ENCODE measurements at places on chromosomes 7 and 10.
A peak's percentile ranks its signal among the peaks of the same experiment; 100 is the strongest.

DNA sequence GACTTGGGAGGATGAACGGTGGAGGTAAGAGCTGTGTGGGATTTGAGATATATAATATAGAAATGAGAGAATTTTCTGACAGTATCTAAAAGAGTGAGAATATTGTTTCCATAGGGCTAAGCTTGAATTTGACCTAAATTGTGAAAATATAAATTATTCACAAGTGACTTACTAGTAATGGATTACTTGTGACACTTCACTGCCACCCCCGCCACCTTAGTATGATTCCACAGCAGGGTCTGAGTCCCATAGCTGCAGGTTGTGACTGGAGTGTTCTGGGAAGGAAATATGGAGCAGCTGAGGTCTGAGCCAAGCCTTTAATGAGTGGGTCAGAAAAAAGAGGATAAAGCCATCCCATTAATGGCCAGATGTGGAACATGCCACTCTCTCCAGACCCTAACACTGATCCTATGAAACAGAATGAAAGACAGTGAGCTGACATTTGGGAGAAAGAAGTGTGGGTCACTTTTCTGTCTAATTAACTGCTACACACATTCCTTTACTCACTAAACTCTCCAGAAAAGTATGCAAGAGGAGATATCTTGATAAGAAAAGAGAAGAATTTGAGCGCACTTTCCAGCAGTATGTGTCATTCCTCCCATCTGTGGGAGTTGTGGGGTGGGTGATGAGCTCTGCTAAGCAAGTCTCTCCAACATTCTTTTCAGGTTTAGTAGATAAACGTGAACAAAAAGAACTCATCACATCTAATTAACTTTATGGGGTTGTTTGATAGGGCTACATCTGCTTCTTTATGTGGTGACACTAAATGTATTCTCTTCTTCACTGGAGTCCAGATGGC, 1193.4 kb downstream of the SORCS3 start:
- DNase-seq, result no peak

GRCh38 chr10:24571870-24572450, 151.7 kb downstream of the ARHGAP21 start:
- no peak for DNase-seq

GRCh38 chr10:51048792-51049191, 25.5 kb upstream of the PRKG1 start:
- DNase-seq, result no peak

- no peak for DNase-seq
These were observed 43.0 kb downstream of the CXCL12 start for GRCh38 chr10:44341886-44342285.

GRCh38 chr7:147305827-147306226, 1189.2 kb downstream of the CNTNAP2 start:
- no peak for DNase-seq

- DNase-seq, result no peak
These were observed 133.6 kb downstream of the BMPER start for GRCh38 chr7:34038816-34039470.

DNA sequence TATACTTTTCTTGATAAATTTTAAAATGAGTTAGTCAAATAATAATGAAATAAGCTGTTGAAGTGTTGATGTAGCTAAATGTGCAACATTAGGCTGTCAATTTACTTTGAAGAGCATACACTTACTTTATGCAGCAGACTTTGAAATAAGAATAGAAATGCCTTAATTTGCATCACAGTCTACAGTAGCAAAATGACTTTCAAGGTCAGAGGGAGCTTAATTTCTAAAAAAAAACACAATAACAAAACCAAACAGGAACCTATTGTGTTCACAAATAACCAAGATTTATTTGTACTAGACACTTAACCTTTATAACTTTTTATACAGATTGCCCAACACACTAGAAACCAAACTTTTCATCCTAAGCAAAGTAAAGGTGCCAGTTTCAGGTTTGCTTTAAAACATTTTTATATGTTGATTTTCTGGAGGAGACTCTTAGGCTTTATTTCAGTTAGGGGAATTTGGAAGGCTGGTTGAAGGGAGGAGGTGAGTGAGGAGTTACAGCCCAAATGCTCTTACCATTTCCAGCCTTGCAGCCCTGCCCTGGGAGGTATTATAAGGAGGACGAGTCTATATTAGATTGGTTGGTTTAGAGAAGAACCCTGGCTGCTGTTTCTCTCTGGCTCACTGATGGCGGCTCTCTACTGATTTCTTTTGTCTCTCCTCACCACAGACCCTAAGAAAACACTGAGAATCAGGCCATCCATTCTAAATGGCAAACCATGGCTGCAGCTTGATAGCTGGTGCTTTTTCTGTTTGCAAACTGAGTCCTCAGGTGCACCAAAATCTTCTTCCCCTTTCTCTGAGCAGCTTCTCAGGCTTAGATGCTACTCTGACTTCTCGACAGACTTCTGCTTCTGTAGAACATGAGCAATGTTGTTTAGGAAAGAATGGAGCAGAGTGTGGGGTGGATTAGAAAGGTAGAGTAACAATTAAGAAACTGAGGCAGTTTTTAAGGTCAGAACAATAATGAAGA, 55.2 kb upstream of the RPA3 start:
- no peak for DNase-seq

DNA sequence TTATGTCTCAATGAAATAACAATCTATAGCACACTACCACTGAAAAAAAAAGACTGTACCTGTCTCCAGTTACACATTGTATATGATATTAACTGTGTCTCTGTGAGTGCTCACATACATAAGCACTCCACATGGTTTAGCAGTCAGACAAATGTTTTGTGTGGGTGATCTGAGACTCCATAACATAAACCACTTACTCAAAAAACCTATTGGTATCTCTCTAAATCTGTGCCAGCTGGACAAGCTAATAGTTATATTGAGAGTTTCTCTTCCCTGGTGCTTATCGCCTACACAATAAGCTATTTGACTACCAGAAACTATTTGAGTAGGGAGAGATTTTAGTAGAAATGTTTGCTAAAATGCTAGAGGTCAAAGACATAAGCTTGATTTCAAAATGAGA, 190.1 kb upstream of the AGR3 start:
- no peak for DNase-seq

GRCh38 chr7:921581-922333, 32.7 kb downstream of the ADAP1 start:
- peak; percentile 35 for DNase-seq

- no peak for DNase-seq
These were observed 21.8 kb upstream of the CDK14 start for GRCh38 chr7:90574146-90574819.

- DNase-seq, result no peak
These were observed 296.4 kb downstream of the ADARB2 start for GRCh38 chr10:1440897-1441296.

- no peak for DNase-seq
These were observed 11.5 kb upstream of the SUPV3L1 start for GRCh38 chr10:69168493-69168892.

DNA sequence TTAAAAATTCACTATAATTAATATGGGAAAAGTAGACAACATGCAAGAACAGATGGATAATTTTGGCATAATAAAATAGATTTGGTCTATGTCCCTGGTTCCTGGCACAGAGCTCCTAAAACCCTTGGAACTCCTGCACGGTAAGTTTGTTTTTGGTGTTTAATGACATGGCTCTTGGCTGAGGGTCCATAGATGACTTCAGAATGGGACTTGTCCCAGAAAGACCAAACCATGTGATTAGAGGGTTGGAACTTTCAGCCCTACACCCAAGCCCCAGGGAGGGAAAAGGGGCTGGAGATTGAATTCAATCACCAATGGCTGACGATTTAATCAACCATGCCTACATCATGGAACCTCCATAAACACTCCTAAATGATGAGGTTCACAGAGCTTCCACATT, 12.6 kb upstream of the GSDME start:
- no peak for DNase-seq

DNA sequence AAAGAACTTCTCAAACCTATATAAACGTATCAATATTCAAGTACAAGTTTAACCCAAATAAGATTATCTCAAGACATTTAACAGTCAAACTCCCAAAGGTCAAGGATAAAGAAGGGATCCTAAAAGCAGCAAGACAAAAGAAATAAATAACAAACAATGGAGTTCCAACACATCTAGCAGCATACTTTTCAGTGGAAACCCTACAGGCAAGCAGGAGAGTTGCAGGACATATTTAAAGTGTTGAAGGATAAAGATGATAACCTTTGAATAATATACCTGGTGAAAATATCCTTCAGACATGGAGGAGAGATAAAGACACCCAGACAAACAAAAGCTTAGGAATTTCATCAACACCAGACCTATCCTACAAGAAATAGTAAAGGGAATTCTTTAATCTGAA, 82.8 kb downstream of the TES start:
- DNase-seq, result no peak

GRCh38 chr7:87083865-87084519, 24.5 kb upstream of the ELAPOR2 start:
- no peak for DNase-seq

DNA sequence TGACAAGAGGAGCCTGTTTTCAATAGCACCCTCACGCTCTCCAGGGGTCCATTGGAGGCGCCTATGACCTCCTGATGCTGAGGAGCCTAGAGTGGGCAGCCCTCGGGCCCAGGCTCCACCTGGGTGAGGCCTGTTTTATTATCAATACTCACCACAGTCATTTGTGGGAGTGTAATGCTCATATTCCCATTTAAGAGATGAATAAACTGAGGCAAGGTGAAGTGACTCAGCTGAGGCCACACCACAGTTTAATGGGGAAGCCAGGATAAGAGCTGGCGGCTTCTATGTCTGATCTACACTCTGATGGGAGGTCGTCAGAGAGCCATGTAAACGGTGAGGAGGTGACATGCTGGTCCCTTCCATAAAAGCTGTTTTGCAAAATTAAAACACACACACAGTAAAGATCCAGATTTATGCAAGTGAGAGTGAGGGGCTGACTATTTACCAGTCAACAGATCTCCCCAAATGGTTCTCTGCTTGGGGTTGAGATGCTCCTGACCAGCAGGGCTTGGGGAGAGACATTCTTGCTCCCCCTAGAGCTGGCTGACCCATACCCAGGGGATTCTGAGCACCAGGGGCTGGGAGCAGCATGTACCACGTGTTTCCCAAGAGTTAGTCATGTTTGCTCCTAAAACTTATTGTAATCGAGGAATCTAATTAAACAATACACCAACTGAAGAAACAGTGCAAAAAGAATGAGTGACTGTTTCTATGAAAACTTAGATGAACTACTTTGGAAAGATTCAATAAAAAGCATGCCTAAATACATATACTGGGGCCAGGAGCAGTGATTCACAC, 81.0 kb upstream of the INSIG1 start:
- DNase-seq, result no peak

- DNase-seq, result no peak
These were observed 436.0 kb upstream of the ADARB2 start for GRCh38 chr10:2173327-2173726.

GRCh38 chr10:111410740-111411139, 333.9 kb downstream of the ADRA2A start:
- DNase-seq, result no peak

DNA sequence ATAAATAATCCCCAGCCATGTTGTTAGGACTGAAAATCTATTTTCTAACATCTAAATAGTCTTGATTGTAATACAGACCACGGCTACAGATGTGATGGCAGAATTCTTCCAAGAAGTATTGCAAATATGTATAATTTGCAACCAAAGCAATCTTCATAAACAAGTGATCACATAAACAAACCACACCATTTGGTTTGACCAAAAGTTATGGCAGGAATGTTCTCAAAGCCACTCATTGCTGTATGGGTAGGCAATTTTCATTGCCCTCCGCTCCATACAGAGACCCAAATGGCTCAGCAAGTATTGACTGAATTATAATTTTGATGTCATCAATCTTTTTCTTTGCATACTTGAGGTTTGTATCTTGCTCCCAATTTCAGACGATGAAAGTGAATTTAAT, 19.0 kb upstream of the RHOBTB1 start:
- no peak for DNase-seq

GRCh38 chr10:8305876-8306652, 251.6 kb downstream of the GATA3 start:
- DNase-seq, result no peak

DNA sequence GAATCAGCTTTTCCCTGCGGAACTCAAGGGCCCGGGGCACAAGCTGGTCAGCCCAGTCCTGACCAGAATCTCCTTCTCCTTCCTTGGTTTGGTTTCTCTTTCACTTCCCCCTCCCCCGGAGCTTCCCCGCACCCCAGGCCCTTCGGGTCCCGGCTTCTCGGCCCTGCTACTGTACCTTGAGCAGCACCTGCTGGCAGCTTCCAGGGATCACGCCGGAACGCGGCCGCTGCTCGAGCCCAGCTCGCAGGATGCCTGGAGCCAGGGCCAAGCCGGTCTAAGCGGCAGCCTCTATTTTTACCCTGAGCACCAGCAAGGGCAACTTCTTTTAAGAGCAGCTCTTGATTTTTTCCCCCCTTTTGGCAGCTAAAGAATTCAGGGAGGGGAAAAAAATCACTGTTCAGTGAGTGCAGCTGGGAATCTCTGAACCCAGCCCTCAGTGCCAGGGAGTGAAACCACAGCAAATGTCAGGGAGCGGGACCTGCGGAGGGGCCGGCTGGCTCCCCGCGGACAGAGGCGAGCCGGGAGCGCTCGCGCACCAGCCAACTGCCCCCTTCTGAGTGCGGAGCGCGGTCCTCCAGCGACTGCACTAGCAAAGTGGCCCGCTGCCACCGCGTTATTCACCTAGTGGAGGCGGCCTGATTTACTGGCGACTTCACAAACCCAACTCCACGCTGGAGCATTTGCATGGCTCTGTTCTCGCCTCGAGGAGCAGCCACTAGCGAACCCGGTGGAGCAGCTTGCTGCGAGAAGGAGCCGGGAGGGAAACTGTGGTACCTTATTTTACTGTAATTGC, 2.4 kb upstream of the INHBA start:
- DNase-seq, result peak; percentile 81

DNA sequence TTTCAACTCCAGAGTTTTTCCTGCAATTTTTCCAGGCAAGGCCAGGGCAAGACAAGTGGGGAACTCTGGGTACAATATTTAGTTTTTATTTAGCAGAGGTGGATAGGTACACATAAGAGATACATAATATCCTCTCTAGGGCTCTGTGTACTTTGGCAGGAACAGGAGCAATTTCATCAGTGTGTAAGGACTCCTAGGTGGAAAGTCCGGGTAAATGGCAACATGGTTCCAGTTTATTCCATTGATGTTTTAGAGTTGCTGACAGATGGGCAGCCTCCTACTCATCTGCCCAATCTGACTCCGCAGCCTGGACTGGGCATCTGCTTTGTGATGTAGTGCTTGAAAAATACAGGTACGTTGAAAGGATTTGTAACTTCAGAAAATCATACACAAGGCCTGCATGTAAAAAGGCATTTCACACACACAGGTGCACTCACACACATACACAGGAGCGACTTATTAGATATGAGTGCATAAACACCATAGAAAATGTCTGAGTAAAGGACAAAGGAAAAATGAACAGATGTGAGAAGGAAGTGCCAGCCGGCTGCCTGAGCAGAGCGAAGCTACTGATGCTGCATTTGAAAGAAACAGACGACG, 5.7 kb downstream of the PON1 start:
- no peak for DNase-seq

DNA sequence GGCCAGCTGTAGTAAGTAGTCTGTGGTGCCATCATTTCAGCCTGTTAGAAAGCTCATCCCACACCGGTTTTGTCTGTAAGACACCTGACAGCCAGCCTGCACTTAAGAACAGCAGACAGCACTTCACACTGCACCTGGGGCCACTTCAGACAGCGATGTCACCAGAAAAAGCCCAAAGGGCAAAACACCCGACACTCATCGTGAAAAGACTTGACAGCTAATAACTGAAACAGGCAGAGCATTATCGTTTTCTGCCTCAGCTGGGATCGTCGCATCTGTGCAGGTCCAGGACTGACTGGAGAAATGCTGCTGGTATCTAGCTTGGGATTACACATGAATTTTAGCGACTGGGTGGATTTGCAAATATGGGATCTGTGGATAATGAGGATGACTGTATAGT, 16.8 kb upstream of the LAT2 start:
- DNase-seq, result no peak

GRCh38 chr10:11823122-11823988, at the start of gene PROSER2:
TSS of gene PROSER2 (plus strand) at chr10:11823356. CDS start at chr10:11852078, 28,722 bp downstream.
- DNase-seq, result peak; percentile 60

All from activated CD4-positive, alpha-beta T cell treated with anti-CD3 and anti-CD28 coated beads for 36 hours (primary cell).